BJ (cell line): ENCODE measurements at places on chromosomes 13 and 19. TPM values are rescaled to one million over a fixed set of nuclear protein-coding genes. Genes with fewer than 3 reads are reported as not detected.

The RGS9BP gene
- polyA plus RNA-seq = 0.11 and 0.12 TPM in 2 replicates

The NEK5 gene
- polyA plus RNA-seq = 0.04 and 0.05 TPM in 2 replicates

The CBLC gene
- not detected in 2 replicates for polyA plus RNA-seq

The TEX26 gene
- not detected in 2 replicates for polyA plus RNA-seq

The DMKN gene
- polyA plus RNA-seq = 1.0 and 1.5 TPM in 2 replicates

The SULT2A1 gene
- not detected in 2 replicates for polyA plus RNA-seq

The VSTM1 gene
- not detected in 2 replicates for polyA plus RNA-seq

The CPT1C gene
- 26.0 and 45.9 TPM in 2 replicates for polyA plus RNA-seq

The KLF1 gene
- polyA plus RNA-seq = not detected in 2 replicates

The C19orf18 gene
- polyA plus RNA-seq = 0.11 TPM in 1 of 2 replicates, not detected in the other

The ASF1B gene
- polyA plus RNA-seq = 8.2 and 11.1 TPM in 2 replicates

The NOP53 gene
- polyA plus RNA-seq = 119 and 135 TPM in 2 replicates

The COL5A3 gene
- polyA plus RNA-seq = 15.0 and 24.9 TPM in 2 replicates

The MED4 gene
- 30.1 and 41.3 TPM in 2 replicates for polyA plus RNA-seq

The FUT1 gene
- 0.32 and 0.37 TPM in 2 replicates for polyA plus RNA-seq

The DBP gene
- polyA plus RNA-seq = 4.3 and 5.3 TPM in 2 replicates

The SIGLEC5 gene
- not detected in 2 replicates for polyA plus RNA-seq

The ZNF440 gene
- polyA plus RNA-seq = 2.0 and 3.8 TPM in 2 replicates

The DOHH gene
- 3.9 and 8.3 TPM in 2 replicates for polyA plus RNA-seq

The WTIP gene
- 36.5 and 60.9 TPM in 2 replicates for polyA plus RNA-seq

The ACTMAP gene
- 3.9 and 5.5 TPM in 2 replicates for polyA plus RNA-seq

The CALR3 gene
- not detected in 2 replicates for polyA plus RNA-seq

The PNMA8B gene
- polyA plus RNA-seq = 0.15 and 0.17 TPM in 2 replicates

The ANO8 gene
- 1.3 and 1.9 TPM in 2 replicates for polyA plus RNA-seq

The SMIM24 gene
- 0.12 and 0.20 TPM in 2 replicates for polyA plus RNA-seq

The RELB gene
- 6.7 and 11.6 TPM in 2 replicates for polyA plus RNA-seq

The ZNF486 gene
- 3.1 and 5.2 TPM in 2 replicates for polyA plus RNA-seq

The FBXO27 gene
- polyA plus RNA-seq = 4.4 and 7.0 TPM in 2 replicates

The VSTM2B gene
- not detected in 2 replicates for polyA plus RNA-seq

The TBXA2R gene
- 0.54 and 1.2 TPM in 2 replicates for polyA plus RNA-seq

The MYH14 gene
- polyA plus RNA-seq = not detected in 2 replicates

The PTGIR gene
- 16.9 and 27.8 TPM in 2 replicates for polyA plus RNA-seq

The GPR183 gene
- 0.31 and 0.37 TPM in 2 replicates for polyA plus RNA-seq

The GRIN2D gene
- 0.36 and 0.64 TPM in 2 replicates for polyA plus RNA-seq

The ZNF112 gene
- 1.9 and 4.0 TPM in 2 replicates for polyA plus RNA-seq

The CFD gene
- 0.70 and 0.77 TPM in 2 replicates for polyA plus RNA-seq

The NLRP9 gene
- not detected in 2 replicates for polyA plus RNA-seq

The ZNF415 gene
- 4.6 and 6.3 TPM in 2 replicates for polyA plus RNA-seq

The TUBA3C gene
- polyA plus RNA-seq = not detected in 2 replicates

The HCST gene
- polyA plus RNA-seq = 0.74 and 1.2 TPM in 2 replicates

The SWSAP1 gene
- 1.0 TPM in 2 replicates for polyA plus RNA-seq

The OR4F17 gene
- polyA plus RNA-seq = not detected in 2 replicates

The PDX1 gene
- polyA plus RNA-seq = not detected in 2 replicates

The CATSPERD gene
- not detected in 2 replicates for polyA plus RNA-seq

The CEACAM7 gene
- polyA plus RNA-seq = not detected in 2 replicates

The KIR2DL3 gene
- polyA plus RNA-seq = not detected in 2 replicates

The EBPL gene
- 43.3 and 52.2 TPM in 2 replicates for polyA plus RNA-seq

The ZIC2 gene
- polyA plus RNA-seq = not detected in 2 replicates

The DIAPH3 gene
- 8.5 and 12.4 TPM in 2 replicates for polyA plus RNA-seq

The SPRY2 gene
- polyA plus RNA-seq = 21.0 and 21.6 TPM in 2 replicates

The TNFSF13B gene
- polyA plus RNA-seq = 0.26 and 1.0 TPM in 2 replicates

The ZNF850 gene
- polyA plus RNA-seq = 0.56 and 1.1 TPM in 2 replicates

The ZNF667 gene
- 1.9 and 3.2 TPM in 2 replicates for polyA plus RNA-seq

The FAM216B gene
- not detected in 2 replicates for polyA plus RNA-seq

The DHDH gene
- polyA plus RNA-seq = not detected in 2 replicates

The DKKL1 gene
- polyA plus RNA-seq = 0.10 and 0.26 TPM in 2 replicates

The IL11 gene
- polyA plus RNA-seq = 11.9 and 16.4 TPM in 2 replicates

The LRRC4B gene
- 0.04 and 0.06 TPM in 2 replicates for polyA plus RNA-seq

The SKA3 gene
- polyA plus RNA-seq = 5.9 and 9.7 TPM in 2 replicates
